ENCODE measurements at places on chromosomes 4 and X.

- DNase-seq, result no peak
Observed at GRCh38 chr4:128675083-128675482, 134.4 kb upstream of the JADE1 start.

GRCh38 chrX:11760958-11761357, 2.9 kb downstream of the MSL3 start:
- no peak for DNase-seq

- no peak for DNase-seq
Observed at GRCh38 chrX:112137276-112137675, 54.7 kb upstream of the TRPC5 start.

- no peak for DNase-seq
Observed at GRCh38 chrX:150627957-150628356, 59.5 kb downstream of the MTM1 start.

DNA sequence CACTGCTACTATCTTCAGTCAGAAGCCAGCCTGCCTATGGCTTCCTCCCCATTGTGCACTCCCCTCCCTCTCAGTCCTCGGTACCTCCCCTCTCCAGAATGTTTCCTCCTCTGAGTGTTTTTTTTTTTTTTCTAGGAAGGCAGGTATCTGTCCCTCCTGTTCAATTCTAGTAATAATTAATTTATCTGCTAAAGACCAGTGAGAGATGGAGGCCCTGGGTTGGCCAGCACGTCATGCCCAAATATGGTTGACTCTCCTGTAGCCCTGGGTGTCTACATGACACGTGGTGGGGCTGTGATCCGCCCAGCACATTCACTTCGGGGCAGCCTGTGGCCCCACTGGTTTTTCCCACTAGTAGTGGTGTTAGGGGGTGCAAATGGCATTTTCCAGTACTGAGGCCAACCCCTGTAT, 1.8 kb downstream of the FLNA start:
- DNase-seq, result no peak

DNA sequence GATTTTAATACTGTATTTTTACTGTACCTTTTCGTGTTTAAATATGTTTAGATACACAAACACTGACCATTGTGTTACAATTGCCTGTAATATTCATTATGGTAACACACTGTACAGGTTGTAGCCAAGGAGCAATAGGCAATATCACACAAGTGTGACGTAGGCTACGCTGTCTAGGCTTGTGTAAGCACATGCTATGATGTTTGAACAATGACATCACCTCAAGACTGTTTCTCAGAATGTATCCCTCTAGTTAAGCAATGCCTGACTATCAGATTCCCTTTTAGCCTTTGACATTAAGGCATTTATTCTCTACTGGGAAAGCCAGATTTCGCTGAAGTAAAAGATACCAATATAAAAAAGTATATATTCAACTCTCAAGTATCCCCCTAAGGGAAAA, 66.2 kb downstream of the VCX3A start:
- DNase-seq, result no peak

DNA sequence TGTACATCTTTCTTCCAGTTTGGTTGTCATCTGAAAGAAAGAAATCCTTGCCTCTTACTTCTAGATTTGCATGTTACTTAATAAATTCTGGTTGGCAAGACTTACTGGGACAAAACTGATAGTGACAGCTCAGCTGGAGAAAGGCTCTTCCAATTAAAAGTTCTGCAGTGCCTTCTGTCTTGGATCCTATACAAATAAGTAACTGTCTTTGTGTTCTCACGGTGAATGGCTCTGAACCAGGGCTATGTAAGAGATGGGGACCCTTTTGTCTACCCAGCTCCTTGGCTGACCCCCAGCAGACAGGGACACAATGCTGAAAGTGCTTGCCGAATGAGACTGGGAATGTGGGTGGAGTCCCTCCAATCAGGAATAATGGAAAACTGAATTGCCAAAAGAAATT, 89.5 kb downstream of the AASDH start:
- no peak for DNase-seq

DNA sequence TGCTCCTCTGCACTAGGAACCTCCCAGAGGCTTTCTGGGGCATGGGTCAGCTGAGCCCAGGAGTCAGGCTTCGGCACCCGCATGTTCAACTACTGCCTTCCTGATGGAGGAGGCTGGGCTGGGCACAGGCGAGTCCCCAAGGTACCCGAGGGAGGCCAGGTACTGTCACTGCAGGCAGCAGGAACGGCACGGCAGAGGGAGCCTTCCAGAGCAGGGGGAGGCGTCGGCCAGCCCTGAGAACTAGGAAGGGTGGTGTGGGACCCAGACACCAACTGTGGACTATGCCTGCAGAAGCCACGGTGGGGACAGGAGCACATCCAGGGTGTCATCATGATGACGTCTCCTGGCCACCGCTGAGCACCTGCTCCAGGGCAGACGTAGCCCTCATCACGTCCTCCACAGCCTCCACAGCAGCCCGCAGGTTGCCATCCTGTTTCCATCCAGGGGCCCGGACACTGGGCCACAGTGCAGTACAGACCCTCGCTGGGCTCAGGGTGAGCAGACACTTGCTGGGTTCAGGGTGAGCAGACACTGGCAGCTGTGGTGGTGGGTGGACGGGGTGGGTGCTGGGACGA, 40.8 kb downstream of the SORCS2 start:
- DNase-seq, result no peak

GRCh38 chr4:109078724-109079123, 223.7 kb downstream of the COL25A1 start:
- no peak for DNase-seq

DNA sequence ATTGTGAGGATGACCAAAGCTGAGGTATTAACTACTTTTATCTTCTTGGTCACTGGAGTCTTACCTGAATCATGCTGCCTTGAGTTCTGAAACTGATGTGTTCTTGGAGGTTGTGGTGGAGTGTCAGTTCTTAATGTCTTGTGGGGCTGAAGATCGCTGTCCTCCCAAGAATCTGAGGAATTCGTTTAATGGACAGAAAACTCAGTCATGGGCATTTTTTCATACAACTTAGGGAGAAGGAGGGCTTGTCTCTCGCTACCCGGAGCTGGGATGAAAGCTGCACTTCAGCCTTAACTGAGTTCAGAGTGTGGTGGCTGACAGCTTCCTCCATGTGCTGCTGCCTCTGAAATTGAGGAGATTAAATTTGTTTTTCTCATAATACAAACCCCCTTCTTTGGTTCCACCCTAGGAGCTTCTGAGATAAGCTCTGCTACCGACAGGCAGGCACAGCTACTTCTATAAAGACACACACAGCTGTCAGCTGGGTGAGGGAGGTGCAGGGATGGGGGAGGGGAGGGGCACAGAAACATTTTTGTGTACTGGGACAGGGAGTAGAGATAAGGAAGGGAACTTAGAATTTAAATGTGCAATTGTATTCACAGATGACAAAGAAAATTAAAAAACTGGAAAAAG, 30.8 kb downstream of the RBBP7 start:
- no peak for DNase-seq

DNA sequence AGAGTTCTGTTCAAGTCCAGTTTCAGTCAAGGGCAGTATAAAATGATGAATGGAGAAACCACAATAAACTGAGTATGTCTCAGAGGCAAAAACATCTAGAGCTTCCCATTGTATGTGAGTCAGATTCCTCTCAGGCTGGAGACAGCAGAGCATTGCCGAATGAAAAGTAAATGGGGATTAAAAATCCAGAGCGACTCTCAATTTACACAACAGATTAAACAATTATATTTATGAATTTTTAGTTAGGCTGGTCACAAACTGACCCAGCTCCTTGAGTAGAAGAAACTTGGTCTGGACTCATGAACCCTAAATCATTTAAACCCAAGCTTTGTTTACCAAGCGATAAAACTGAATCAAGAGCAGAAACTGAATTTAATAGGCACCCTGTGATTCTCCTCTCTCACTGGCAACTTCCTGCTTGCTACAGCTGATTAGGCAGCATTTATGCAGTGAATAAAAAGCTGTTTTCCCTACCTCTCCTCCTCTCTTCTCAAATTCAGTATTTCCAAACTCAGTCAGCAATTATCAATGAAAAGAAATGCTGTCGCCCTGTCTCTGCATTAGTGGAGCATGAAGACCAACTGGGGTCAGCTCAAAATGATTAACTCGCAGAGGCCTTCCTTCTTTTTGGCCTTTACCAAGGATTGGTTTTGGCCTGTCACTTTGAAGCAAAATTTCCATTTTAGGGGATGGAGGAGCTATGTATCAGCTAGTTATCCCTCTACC, 568.0 kb downstream of the PDHA2 start:
- DNase-seq, result peak; percentile 35

GRCh38 chr4:125430086-125430485, 115.3 kb downstream of the FAT4 start:
- DNase-seq, result no peak

GRCh38 chr4:112674376-112674775, 37.4 kb downstream of the LARP7 start:
- DNase-seq, result no peak

DNA sequence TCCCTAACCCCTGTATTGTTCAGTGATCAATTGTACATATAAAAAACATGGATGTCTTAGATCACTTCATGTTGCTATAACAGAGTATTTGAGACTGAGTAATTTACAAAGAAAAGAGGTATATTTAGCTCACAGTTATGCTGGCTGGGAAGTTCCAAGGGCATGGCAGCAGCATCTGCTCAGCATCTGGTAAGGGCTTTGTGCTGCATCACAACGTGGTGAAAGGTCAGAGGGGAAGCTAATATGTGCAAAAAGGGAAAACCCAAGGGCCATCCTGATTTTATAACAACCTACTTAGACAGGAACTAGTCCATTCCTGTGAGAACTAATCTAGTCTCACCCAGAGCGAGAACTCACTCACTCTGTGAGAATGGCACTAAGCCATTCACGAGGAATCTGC, 128.2 kb upstream of the OTUD4 start:
- DNase-seq, result no peak

DNA sequence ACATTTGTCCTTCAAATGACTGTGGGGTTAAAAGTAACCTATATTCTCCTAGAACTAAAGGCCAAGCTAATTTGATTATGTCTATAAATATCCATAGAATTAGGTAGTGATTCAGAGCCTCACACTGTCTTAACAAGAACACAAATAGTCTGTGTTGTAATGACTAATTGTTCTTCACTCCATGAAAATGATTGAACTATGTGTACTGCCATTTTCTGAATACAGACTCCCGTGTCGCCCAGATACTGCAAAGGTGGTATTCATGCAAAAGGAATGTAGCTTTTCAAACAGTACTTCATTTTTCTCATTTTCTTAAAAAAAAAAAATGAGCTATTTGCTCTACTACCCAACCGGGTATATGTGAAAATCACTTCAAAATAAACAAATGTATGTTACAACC, 11.3 kb upstream of the PHKA2 start:
- DNase-seq, result no peak

DNA sequence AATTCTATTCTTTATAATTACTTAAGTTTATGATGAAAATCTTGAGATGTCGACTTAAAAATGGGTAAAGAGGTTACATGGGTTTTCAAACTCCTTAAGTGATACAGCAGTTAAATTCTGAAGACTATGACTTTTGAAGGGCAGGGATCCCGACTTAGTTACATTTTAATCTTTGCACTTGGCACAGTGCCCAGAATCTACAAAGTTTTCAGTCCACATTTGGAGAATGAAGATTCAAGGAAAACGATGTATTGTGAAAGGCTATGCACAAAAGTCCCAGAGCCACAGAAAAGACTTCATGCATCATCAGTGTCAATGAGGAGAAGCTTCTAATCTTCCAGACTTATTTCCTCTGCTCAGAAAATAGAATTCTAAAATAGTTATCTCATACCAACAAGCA, 36.3 kb upstream of the GRPR start:
- DNase-seq, result peak; percentile 17

DNA sequence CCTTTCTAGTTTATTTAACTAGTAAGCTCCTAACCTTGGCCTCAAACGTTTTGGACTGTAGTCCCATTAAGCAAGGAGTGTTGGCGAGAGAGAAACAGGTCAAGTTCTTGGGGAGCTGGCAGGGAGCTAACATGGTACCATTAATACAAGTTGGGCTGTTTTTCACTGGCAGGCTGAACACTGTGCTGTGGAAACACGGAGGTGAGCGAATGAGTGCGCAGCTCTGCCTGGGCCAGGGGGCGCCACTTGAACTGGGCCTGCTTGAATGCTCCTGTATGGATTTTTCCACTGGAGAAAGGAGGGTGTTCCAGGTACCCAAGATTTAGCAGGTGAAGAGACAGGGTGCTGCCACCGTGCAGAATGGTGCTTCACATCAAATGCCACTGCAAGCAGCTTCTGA, 7.4 kb upstream of the SMS start:
- no peak for DNase-seq

DNA sequence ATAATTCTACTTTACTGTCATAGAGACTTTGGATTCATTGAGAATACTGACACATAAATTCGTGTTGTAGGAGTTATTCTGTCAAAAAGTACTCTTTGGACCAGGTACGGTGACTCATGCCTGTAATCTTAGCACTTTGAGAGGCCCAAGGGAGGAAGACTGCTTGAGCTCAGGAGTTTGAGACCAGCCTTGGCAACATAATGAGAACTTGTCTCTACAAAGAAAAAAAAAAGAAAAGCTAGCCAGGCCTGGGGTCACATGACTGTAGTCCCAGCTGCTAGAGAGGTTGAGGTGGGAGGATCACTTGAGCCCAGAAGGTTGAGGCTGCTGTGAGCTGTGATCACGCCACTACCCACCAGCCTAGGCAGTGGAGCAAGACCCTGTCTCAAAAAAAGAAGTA, 54.9 kb downstream of the WDR19 start:
- DNase-seq, result no peak

DNA sequence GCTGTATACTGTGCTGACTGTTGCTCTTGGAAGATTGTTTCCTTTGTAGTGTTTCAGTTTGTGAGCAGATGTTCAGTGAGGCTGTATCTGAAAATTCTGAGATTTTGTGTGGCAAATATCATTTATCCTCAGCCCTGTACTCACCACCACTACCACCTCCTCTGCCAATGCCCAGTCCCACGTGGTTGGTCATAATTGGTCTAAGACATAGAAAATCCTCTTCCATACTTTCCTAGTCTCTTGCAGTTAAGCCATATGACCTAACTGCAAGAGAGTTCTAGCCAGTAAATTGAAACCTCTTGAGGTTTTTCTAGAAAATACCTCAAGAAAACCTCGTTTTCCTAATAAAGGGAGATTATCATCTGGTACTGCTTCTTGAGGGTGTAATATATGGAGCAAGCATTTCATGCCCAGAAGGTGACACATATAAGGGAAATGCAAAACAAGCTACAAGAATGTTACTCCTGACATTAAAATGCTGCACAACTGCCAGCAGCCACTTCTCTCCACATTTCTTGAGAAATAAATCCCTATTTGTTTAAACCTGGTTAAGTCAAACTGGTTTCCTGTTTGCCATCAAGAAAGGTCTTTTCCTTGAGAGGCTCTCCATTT, 32.8 kb downstream of the ABCE1 start:
- DNase-seq, result no peak

DNA sequence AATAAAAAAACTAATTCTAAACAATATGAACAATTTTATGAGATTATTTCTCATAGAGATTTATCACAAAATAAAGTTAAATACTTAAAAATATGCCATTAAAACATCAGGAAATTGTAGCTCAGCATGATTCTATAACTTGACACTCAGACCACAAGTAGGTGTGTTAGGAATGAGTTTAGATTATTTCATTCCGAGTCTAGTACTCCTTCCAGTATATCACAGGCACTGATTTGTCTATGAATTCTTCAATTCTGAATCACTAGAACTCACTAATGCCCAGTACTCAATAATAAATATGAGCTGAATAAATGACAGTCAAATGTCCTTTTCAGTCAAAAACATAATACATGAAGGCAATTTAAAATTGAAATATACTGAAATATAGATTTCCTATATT, 22.2 kb downstream of the BOD1L1 start:
- no peak for DNase-seq

Measured in left kidney (tissue), 8 donors.